ENCODE measurements at places on chromosomes 7 and 10.

GRCh38 chr7:88492153-88492552 lies 185.5 kb upstream of the STEAP4 start:
- DNase-seq = no peak

DNA sequence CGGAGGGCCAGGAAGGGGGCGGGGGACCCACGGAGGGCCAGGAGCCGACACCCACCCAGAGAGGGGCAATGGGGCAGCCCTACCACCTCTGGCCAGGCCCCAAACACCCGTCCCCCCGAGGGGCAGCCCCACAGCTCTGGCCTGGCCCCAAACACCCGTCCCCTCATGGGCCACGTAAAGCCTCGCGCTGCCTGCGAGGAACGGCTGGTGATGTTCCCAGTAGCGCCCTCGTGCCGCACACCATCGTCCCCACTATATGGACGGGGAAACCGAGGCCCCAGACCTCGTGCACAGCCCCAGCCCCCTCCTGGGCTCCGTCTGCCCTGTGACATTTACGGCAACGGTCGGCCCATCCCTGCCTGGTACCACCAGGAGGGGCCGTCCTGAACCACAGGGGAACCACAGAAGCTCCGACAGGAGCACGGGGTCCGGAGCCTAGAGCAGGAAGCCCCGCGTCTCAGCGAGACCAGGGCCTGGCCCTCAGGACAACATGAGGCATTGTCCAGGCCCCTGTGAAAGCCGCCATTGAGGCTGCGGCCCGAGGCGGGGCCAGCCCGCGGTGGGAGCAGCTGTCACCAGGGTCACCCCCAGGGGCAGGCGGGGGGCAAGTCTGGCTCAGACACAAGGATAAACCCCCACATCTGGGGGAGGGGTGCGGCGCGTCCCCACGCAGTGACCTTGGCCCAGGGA lies 35.6 kb downstream of the GET4 start:
- no peak for DNase-seq

- no peak for DNase-seq
Measured at GRCh38 chr10:113920875-113921274, 66.4 kb downstream of the NHLRC2 start.

GRCh38 chr7:18384491-18385143 lies 110.9 kb upstream of the HDAC9 start:
- no peak for DNase-seq

DNA sequence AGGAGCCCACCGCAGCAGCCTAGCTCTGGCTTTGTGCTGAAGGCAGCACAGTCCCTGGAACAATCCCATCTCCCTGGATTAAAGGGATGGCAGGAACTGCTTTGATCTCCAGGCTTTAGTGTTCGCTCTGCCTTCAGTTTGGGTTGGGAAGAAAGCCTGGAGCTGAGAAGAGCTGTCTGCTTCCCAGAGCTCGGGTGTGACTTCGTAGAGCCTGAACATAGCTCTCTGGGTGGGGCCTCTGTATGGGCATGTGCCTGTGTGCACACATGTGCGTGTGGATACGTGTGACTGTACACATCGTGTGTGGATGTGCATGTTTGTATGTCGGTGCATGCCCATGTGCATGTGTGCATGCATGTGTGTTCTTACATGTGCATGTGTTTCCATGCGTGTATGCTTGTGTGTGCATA lies 8.7 kb downstream of the ADCY1 start:
- DNase-seq = no peak

DNA sequence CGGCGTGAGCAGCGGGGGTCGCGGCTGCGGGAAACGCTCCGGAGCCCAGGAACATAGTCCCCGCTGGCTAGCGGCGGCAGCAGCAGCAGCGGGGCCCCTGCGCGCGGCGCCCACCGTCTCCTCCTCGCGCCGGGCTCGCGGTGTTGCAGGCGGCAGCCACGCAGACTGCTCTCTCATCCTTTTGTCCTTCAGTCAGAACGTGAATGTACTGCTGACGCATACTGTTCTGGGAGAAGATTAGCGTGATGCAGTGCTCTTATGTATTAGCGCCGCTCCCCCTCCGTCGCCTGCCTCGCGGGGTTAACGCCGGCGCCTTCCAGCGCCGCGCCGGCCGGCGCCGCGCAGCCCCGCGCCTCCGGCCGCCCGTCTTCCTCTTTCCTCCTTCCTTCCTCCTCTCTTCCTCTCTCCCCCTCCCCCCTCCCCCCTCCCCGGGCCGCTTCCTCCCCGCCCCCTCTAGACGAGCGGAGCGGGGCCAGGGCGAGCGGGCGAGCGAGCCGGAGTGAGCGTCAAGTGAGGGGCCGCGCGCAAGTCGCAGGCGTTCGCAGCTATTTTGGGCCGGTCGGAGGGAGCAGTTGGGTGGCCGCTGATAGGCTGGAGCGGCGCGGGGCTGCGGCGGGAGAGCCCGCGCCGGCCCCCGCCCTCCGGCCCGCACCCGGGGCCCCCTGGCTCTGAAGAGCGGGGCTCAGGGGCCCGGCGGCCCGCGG lies 816 bp upstream of the LRRC4 start:
- DNase-seq = peak; percentile 24

GRCh38 chr10:115093776-115094408 lies 727 bp downstream of the ATRNL1 start:
- no peak for DNase-seq

GRCh38 chr10:71334221-71334791 lies 15.2 kb downstream of the SLC29A3 start:
- DNase-seq = no peak
